ENCODE measurements at places on chromosomes 6 and 20. TPM values are rescaled to one million over a fixed set of nuclear protein-coding genes. Genes with fewer than 3 reads are reported as not detected.
A peak's percentile ranks its signal among the peaks of the same experiment; 100 is the strongest.

COL19A1 gene
- total RNA-seq = under 0.01 TPM

KIAA1755 gene
- total RNA-seq = not detected

CGA gene
- not detected for total RNA-seq

GPX5 gene
- total RNA-seq = not detected

TFAP2C gene
- total RNA-seq = under 0.01 TPM

SIRPA gene
- 8.1 TPM for total RNA-seq

TBC1D7 gene
- total RNA-seq = 14.0 TPM

DNA sequence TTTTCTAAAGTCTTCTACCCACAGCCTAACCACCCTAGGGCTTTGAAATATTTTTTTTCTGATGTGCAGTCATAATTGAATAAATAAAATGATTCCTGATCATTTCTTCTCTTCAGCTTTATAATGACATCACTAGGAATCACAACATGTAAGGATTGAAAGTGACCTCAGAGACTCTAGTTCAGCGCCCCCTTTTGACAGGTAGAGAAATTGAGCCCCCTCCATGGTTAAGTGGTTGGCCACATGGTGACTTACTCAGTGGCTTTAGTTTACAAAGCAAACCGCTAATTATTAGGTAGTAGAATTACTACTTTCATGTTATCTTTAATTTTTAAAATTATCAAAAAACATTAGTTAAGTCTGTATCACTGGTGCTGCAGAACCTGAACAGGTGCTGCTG, 13.3 kb upstream of the SLC2A12 start:
- peak; percentile 45 for DNase-seq

DNA sequence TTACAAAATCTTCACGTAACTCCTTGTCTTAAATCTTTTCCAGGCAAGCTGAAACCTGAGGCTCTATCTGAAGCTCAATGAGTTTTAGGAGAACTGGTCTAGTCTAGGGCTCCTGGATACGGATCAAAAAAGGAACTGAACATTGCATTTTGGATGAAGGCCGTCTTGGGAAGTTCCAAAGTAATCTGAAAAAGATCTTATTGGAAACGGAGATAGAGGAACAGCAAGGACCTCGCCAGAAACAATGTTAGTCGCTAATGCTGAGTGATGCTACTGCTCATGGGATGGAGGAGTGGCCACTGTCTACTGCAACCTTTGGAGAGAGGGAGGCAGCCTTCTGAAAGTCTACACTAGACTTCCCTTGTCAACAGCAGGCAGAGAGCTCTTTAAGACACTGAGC, 91.4 kb upstream of the ATXN1 start:
- DNase-seq = no peak

GRCh38 chr20:2845607-2846006, 5.1 kb downstream of the VPS16 start:
- DNase-seq = no peak

DNA sequence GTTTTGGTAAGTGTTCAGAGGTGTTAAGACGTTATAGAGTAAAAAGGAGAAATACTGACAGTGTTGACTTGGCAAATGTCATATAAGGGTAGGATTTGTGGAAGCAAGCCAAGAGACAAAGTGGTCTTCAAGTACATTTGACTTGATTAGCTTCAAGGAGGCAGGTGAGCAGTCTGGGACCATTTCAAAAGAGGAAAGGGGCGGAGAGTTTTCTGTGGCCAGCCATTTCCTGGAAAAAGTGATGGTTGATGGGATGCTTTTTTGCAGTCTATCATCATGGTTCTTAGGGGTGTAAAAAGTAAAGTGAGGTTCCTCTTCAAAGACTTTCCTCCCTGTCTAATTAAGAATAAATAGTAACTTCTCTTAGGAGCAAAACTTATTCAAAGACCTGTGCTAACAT, 28.7 kb downstream of the FKBP1A start:
- no peak for DNase-seq

- DNase-seq = no peak
Measured at GRCh38 chr6:36104836-36105235, 25.5 kb upstream of the MAPK13 start.

GRCh38 chr6:126233192-126233591, 106.7 kb upstream of the CENPW start:
- DNase-seq = no peak
